Neural progenitor cell (in vitro differentiated cells): ENCODE measurements at places on chromosomes 3 and 15. TPM values are rescaled to one million over a fixed set of nuclear protein-coding genes. Genes with fewer than 3 reads are reported as not detected.
A peak's percentile ranks its signal among the peaks of the same experiment; 100 is the strongest.

DNA sequence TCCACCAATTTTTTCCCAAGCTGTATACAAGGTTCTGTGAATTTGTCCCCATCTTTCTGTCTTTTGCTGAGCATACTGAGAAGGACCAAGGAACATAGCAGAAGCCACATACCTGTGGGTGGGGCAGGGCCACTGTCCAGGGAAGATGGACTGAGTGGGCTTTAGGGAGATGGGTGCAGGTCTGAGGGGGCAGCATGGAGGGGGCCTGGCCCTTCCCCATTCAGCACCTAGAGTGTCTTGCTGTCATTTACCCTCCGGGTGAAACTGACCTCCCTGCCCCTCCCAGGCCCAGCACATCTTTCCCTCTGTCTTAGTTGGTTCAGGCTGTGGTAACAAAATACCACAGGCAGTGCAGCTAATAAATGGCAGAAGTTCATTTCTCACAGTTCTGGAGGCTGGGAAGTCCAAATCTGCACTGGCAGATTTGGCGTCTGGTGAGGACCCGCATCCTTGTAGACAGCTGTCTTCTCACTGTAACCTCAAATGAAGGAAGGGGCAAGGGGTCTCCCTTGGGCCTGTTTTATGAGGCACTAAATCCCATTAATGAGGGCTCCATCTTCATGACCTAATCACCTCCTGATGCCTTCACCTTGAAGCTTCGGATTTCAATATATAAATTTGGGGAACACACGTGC, 180.0 kb upstream of the SMAD3 start:
- DNase-seq, result no peak

- DNase-seq, result no peak
Observed at GRCh38 chr3:100850701-100851100, 141.4 kb downstream of the TFG start.

DNA sequence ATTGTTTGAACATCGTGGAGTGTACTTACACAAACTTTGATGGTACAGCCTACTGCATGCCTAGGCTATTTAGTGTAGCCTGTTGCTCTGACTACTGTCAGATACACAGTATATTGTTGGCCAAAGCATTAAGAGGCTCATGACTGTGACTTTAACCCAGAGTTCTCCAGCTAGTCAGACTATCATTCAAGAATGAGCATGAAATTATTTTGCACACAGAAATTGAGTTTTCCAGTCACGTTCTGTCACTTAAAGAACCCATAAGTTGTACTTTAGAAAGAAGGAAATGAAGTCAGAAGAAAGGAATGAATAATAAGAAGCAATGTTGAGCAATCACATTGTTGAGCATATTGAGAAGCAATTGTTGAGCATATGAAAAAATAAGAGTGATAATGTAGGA, 37.6 kb upstream of the SLC22A13 start:
- no peak for DNase-seq

The CPLX3 gene
- not detected in 2 replicates for total RNA-seq

DNA sequence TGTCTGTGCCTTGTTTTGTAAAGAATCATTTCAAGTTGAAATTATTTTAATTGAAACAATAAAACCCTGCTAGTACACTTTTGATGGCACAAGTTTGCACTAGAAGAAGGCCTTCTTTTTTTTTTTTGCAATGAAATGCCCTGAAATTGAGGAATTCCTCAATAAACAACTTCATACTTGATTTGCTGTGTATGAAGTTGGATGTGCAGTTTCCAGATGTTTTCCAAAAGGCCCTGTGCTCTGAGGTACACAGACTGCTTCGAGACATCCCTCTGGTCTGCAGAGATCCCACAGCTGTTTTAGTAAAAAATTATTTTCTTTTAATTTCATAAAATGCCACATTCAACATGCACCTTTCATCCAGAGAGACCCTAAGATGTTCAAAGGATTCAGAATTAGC, 48.9 kb downstream of the HES1 start:
- no peak for DNase-seq

- DNase-seq, result no peak
Observed at GRCh38 chr3:142224482-142225072, 808 bp downstream of the GK5 start.

The C3orf18 gene
- total RNA-seq, result 8.5 and 15.6 TPM in 2 replicates

The SLC12A1 gene
- 0.19 TPM in 1 of 2 replicates, not detected in the other for total RNA-seq

The CCDC13 gene
- total RNA-seq, result 1.1 TPM in 1 of 2 replicates, not detected in the other

- peak; percentile 32 for DNase-seq
Observed at GRCh38 chr15:45943240-45943639, 308.4 kb downstream of the SQOR start.

DNA sequence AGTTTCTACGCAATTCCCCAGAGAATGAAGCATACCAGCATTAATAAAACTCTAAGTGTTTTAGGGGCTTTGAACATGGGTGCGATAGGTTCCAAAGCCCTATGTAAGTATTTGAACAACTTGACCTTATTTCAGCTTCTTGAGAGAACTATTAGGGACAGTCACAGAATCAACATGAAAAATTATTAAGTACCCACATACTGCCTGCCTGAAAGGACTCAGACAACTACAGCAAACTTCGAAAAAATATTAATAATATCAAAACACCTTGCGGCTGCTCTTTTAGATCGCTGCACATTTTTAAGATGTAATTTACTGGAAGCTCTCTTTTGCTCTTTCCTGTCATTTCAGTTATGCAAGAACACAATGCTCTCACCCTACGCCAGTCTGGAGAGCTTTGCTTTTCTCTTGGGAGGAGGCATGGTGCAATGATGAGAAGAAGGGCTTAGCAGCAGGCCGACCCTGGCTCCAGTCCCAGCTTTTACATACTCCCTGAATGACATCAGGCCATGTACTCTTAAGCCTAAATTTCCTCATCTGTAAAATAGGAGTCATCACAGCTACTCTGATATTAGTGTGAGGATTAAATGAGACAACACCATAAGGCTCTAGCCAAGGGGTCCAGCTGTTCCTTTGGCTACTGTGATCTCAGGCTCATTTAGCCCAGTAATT, 640.7 kb downstream of the FHIT start:
- no peak for DNase-seq

The OR5K2 gene
- total RNA-seq, result not detected in 2 replicates

The SLC51B gene
- total RNA-seq, result not detected in 2 replicates

- DNase-seq, result no peak
Observed at GRCh38 chr3:129633751-129634481, 27.4 kb upstream of the PLXND1 start.

DNA sequence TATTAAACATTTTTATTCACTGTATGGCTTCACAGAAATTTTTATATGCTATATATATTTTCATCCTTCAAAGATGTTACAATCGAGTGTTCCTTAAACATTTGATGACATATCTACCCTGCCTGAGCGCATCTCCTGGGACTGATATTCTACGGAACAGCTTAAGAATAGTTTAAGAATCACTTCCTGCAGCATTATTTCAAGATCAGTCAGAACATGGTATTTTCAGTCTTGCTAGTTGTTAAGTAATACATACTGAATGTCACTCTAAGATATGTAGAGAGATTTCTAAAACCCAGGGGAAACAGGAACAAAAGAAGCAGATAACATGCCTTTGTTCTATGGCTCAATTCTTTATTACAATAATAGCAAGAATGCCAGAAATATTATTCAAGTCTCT, 8.7 kb downstream of the COL8A1 start:
- DNase-seq, result no peak

The H1-8 gene
- total RNA-seq, result not detected in 2 replicates

DNA sequence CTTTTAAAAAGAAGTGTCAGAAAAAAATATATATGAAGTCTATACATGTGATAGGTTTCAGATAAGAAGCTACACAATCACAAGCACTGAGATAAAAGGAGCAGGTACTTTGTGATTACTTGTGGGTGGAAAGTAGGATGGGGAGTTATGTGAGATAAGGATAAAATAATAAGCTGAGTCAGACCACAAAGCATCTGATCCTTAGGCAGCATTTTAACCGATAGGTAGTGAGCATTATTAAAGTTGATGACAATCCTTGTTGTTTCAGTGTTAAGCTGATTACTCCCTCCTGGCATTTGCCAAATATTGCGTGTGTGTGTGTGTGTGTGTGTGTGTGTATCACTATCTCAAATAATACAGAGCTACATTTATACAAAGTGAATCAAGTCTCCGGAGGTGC, 483.1 kb downstream of the NAALADL2 start:
- DNase-seq, result no peak

The CADPS gene
- total RNA-seq, result 11.7 and 17.3 TPM in 2 replicates

DNA sequence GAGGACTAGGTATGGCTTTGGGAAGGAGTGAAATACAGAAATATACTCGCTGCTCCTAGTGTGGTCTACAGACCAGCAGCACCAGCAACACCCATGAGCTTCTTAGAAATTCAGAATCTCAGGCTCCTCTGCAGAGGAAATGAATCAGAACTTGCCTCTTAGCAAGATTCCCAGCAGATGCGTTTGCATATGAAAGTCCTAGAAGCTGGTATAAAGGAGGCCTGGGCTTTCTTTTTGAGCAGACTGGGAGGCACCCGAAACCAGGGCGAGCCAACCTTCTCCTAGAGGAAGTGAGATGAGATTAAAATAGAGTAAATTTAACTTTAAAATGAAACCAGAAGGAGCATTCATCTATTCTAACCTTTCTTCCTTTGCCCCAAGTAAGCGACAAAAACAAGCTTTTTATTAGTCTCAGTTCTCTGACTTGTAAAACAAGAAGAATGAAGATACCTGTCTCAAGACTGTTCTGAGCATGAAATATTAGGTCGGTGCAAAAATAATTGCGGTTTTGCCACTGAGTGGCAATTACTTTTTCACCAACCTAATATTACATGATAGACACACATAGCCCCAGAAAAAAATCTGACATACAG, 140.0 kb downstream of the PDZRN3 start:
- DNase-seq, result no peak

DNA sequence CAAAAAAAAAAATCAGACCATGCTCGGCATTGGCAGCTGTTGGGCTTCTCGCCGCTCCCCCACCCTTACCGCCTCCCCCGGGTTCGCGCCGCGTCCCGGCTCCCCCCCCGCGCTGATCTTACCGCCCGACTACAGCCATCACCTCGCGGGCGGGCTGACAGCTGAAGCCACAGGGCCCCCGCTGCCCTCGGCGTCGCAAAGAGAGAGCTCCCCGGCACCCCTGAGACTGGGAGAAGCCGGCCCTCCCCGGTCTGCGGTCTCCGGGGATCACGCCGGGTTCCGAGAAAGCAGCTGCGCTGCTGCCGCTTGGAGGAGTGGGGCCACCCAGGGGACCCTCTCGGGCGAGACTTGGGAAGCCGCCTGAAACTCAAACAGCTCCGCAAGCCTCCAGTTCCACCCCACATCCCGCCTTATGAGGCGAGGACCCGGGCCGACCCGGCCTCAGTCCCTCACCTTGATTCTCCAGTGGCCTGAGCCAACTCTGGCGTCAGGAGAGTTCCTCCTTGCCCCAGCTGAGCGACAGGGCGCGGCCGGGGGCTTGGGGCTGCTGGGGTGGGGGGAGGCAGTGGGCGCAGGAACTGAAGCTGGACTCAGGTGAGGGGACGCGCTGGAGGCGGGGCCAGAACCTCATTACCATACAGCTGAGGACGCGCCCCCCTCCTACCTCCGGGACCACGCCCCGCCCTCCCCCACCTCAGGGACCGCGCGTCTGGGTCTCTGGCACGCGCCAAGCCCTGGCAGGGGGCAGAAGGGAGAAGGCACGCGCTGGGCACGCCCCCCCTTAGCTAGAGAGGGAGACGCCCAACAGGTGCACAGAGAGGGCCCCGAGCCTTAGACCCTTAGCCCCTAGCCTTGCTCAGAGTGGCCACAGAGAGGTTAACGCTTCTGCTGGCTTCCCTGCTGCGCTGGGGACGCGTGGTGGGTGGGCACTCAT, 1.0 kb upstream of the DLL4 start:
- DNase-seq, result peak; percentile 55

GRCh38 chr3:172287937-172288477, 160.2 kb downstream of the GHSR start:
- no peak for DNase-seq

The ITGA11 gene
- total RNA-seq, result not detected in 2 replicates

DNA sequence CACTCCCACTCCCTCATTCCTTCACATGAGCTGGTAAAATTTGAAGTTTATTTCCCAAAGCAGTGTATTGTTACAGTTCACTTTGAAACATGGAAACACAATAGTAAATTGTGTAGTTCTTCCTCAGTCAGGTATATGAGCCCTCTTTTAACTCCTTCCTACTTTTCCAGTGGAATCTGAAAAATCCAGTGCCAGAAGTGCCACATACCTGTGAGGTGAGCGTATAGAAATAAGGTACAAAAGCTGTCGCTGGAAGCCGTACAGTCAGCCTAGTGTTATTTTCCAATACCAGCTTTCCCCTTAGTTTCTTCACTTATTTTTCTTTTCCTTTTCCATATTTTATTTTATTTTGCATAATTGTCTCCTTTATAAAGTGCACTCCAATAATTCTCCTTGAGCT, 81.7 kb upstream of the CADM2 start:
- no peak for DNase-seq

DNA sequence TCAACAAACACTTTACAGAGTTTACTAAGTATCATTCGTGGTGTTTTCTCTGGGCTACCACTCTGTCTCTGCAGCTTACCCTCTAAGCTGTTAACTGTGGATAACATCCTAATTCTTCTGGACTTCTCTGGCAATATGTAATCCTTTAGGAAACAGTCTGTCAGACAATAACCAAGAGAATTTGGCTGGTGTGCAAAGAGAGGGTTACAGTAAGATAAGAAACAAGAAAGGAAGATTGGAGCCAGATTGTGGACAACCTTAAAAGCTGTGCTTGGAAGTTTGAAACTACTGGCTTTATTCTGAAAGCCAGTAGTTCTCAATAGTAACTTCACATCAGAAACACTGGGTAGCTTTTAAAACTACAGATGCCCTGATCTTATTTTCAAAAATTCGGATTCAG, 778 bp downstream of the ARL6 start:
- no peak for DNase-seq

GRCh38 chr15:34182942-34183341, 27.0 kb downstream of the KATNBL1 start:
- DNase-seq, result peak; percentile 2

DNA sequence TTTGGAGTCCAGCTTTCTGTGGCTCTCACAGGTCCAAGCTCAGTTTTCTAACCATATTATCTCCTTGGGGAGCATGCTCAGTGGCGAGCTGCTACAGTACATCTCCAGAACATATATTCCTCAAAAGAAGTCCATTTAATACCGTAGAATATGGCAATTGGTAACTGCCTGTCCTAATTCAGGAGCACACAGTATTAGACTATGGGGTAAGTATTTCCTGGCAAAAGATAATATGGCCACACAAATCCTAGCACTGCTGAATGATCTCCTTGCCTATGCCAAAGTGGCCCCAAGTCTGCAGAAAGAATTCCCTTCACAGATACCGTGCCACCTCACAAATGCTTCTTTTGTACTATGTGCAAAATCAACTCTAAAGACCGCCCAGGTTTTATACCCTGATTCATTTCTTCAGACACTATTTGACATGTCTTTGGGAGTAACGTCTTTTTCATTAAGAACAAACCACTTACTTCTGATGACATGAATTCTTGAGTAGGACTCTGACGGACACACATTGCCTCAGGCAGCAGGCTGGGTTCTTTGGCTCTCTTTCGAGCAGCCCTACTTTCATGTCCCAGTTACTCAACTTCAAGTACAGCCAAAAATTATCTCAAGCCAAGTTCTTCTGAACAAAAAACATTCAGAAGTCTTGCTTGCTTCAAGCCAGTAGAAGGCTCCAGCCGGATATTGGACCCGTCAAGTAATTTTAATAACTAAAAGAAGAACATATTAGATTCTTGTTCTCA, 368.3 kb upstream of the DCBLD2 start:
- no peak for DNase-seq
